CD4-positive, alpha-beta T cell treated with Interleukin-21 for 1 hour (primary cell): ENCODE measurements at places on chromosomes 1 and 21.

DNA sequence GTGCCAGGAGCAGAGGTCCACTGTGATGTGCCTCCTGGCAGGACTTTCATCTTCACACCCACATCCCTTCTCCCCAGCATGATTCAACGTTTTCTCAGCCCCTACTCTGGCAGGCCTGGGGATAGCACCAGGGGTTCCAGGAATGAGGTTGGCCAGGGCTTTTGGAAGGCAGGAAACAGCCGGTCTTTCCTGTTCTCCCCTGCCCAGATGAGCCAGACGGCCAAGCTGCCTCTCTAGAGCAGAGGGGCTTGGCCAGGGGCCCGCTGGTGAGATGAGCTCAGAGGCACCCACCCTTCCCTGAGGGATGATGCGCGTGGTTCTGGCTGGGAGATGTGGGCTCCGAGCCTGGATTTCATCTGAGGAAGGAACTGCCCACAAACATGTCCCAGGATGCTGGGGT is 4.3 kb upstream of the MFAP2 start:
- no peak for DNase-seq

DNA sequence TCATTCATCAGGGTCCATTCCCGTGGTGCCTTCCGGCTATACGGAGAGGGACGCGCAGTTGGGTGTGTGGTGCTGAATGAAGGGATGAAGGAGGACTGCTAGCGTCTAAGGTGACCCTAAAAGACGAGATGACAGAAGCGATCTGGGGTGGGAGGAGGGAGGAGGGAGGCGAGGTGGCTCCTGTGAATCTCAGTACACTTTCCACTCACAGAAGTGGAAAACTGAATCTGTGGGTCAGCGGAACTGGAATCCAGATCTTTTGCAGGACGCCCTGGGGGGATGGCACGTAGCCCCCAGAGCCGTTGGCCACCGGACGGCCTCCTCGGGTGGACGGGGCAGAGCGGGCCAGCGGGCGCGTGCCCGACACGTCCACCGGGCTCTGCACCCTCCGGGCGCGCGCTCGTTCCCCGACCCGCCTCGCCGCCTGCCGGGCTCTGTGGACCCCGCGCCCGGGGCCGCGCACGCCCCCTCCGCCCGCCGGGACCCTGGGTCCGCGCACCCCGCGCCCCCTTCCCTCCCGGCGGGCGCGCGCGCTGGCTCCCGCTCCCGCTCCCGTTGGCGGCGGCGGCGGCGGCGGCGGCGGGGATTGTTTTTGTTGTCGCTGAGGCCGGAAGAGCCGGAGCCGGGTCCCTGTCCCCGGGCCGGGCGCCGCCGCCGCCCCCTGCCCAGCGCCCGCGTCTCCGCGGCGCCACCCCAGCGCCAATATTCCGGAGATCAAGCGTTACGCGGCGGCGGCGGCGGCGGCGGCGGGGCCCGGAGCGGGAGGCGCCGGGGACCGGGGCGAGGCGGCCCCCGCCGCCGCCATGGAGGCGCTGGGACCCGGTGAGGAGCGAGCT is at the start of gene AGO4:
Gene AGO4, plus strand, starts transcription at position 403 of the 836 bp plus-strand sequence. Its CDS starts 401 bp downstream, at position 804.
- DNase-seq, result peak; percentile 36

DNA sequence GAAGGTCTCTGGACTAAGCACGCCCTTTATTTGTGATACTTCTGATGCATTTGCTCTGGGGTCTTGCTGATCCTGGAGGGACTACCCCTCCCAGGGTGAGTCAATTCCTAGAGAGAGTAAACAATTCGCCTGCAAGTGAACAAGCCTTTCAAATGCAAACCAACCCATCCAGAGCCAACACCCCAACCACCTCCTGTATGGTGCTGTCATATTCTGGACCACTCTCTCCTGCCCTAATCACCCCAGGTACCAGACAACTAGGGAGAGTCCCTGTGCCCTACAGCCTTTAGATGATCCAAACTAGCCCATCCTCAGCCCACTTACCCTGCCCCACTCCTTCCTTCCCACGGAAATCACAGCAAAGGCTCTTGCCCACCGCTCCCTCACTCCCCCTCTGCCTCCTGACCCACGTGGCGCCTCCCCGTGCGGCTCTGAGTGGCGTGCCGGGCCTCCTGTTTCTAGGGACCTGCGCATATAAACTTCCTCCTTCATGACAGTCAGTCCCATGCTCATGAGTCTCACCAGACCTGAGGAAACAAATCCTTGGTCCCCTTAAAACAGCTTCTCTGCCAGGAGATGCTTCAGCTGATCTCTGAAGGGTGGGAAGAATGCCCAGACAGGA is 37.2 kb downstream of the ACTA1 start:
- no peak for DNase-seq

GRCh38 chr1:239293350-239294110 is 92.8 kb upstream of the CHRM3 start:
- DNase-seq, result no peak

DNA sequence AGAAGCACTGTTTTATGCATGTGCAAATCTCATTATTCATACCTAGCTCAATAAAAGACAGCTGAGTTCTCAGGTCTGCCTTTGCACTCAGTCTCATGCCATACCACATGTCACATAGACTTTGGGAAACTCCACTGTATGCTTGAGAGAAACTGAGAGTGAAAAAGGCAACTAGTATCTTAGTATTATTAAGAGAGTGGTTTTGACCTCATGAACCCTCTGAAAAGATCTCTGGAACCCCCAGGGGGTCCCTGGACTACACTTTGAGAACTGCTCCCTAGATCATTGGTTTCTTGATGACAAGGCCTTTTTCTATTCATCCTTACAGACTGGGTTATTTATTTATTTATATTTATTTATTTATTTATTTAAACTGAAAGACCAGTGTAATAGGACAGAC is 3.7 kb upstream of the RHEX start:
- no peak for DNase-seq

DNA sequence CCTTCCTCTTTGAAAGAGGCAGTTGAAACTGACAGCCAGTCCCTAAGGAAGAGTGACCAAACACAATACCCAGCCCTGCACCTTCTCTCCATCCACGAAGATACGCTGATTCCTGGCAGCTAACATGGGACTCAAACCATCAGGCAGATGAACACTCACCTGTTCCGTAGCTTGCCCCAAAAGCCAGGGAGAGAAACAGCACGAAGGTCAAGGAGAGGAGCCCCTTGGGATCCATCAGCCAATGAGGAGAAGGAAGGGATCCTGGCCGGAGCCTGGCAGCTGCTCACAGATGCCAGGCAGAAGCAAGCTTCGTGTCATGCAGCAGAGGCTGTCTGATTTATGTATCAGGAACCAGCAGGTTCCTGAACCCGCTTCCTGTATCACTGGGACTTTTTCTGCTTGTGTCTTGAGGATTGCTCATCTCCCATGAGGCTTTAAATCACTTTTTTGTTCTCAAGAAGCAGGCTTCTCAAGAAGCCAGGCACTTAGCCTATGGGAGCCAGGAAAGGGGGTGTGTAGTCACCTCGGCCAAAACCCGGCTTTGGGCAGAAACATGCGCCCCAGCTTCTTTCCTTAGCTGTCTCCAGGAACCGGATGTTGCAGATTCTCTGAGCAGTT is at the start of gene SLAMF1:
Gene SLAMF1, minus strand, starts transcription at position 334 of the 618 bp plus-strand sequence. Its CDS starts 99 bp downstream, at position 235.
- DNase-seq, result peak; percentile 60

GRCh38 chr1:53327182-53327913 is 522 bp downstream of the LRP8 start:
- peak; percentile 48 for DNase-seq

GRCh38 chr1:102853701-102854187 is 254.6 kb downstream of the COL11A1 start:
- DNase-seq, result no peak

GRCh38 chr1:162687870-162688269 is 55.6 kb downstream of the DDR2 start:
- DNase-seq, result no peak

- no peak for DNase-seq
Measured at GRCh38 chr21:14244911-14245310, 29.0 kb downstream of the RBM11 start.

- DNase-seq, result no peak
Measured at GRCh38 chr1:2541619-2542245, 11.7 kb upstream of the HES5 start.

DNA sequence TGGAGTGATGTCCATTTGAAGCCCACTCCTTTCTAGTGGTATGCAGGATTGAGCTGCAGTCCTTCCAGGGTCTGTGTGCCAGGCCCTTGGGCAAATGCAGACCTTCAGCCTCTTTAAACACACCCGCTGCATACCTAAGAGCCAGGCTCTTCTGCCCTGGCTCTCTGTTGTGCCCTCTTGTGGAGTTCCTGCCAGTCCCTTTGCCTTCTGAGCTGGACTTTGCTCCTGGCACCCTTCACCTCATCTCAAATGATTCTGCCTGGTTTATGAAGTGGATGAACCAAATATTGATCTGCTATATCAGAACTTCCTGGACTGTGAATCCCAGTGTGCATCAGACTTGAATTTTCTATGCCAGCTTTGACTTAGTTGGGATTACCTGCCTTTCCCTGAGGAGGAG is 158.8 kb downstream of the URB2 start:
- no peak for DNase-seq

DNA sequence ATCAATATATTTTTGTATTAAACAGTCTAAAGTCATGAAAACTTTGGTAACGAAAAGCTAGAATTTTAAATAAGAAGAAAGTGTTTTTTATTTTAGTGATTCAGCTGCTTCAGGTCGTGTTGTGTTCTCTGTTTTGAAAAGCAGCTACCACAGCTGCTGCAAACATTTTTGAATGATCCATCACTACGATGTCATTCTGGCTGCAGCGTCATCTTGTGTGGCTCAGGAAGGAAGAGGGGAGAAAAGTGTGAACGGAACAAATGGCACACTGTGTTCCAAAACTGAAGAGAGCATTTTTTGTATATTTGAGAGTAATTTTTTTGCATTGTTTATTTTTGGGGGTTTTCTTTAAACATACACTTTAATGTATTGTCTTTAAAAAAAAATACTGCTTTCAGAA is 323.0 kb upstream of the ADGRL2 start:
- DNase-seq, result no peak

DNA sequence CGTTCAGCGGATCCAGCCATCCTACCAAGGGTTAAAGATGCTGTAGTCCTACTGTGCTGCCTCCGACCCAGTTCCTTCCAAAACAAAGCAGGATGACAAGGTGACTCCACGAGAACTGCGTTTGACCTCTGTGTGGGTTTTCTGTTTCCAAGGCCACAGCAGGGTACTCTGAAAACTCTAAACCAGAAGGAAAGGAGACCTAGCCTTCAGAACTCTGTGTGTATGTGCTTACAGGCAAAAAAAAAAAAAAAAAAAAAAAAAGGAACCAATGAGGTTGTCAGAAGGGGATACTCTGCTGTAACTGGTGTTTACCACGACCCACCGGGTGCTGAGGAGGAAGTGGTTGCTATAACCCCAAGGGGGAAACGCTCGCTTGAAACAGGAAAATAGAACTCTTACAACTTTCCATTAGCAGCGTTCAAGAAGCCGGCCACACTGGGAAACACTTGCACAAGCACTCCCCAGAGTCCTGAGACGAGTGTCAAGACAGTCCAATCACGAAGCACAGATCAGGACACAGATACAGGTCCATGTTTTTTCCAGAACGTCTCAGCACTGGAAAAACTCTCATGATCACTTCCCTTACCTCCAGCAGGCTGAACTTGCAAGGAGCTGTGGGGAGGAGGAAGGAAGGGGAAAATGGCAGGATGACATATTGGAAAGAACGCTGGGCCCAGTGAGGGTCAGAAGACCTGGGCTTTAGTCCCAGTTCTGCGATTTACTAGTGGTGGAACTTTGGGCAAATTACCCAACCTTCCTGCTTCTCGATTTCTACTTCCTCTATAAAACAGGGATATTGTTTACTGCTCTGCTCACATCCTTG is 64.0 kb downstream of the ITPKB start:
- DNase-seq, result peak; percentile 88

DNA sequence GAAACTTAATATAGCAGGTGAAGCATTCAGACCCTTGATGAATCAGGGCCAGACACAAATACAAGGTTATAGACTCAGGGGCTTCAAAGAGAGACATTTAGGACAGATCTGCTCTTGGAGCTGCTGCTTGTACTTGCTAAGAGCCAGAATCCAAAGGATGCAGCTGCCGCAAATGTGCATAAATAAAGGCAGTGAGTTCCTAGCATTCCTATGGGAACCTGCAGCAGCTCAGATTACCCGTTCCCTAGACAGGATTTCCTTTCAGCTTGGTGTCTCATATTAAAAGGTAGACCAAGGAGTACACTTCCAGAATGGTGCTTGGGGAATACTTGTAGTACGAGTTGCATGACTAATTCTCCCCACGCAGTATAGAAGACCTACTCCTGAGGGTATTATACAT is 9.7 kb upstream of the LRRC53 start:
- DNase-seq, result no peak

DNA sequence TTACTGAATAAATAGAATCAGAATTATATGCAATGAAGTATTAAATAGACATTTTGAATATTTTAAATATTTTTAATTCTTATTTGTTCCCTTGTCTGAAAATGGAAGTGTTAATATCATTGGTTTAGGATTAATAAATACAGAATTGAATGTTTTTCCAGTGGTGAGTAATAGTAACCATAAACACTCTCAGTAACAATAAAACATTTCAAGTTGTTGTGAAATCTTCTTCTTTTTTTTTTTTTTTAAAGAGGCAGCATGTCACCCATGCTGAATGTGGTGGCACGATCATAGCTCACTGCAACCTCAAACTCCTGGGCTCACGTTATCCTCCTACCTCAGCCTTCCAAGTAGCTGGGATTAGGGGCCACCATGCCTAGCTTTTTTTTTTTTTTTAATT is 86.2 kb upstream of the ZBTB18 start:
- no peak for DNase-seq

GRCh38 chr1:199545780-199546179 is 481.7 kb upstream of the NR5A2 start:
- DNase-seq, result no peak

DNA sequence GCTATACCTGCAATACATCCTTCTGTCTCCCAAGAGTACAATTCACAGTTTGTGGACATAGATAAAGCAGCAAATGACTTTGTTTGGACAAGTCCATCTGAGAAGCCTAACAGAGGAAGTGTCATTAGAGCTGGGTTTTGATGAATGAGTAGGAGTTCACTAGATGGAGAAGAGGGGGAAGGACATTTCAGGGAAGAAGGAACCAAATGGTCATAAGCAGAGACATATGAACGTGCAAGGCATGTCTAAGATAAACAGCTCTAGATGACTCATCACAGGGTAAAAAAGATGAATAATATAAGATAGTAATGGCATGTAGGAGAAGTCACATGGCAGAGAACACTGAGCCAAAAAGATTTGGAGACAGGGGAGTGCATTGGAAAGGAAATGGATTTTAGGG is 54.5 kb downstream of the HMGB4 start:
- DNase-seq, result no peak
